ENCODE measurements at places on chromosomes 1 and 21.

DNA sequence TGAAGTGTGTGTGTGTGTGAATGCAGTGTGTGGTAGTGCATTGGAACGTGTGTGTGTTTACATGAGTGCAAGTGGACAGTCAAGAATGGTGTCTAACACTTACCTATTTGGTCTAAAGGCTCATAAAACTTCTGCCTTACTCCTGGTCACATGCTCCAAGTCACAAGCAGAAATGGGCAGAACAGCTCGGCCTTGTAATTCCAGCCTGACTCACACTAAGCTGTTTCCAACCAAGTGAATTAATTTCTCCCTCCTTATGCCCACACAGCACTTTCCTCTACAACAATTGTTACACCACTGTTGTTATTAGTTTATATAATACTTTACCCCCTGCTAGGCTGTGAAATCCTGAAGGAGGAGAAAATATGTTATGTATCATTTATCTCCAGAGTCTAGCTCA, 43.8 kb downstream of the DDR2 start:
- no peak for DNase-seq

- no peak for DNase-seq
Observed at GRCh38 chr1:33122483-33123178, 41.7 kb downstream of the AZIN2 start.

- no peak for DNase-seq
Observed at GRCh38 chr1:28021064-28021463, 61.3 kb downstream of the XKR8 start.

- no peak for DNase-seq
Observed at GRCh38 chr21:39073717-39074116, 109.5 kb downstream of the PSMG1 start.

DNA sequence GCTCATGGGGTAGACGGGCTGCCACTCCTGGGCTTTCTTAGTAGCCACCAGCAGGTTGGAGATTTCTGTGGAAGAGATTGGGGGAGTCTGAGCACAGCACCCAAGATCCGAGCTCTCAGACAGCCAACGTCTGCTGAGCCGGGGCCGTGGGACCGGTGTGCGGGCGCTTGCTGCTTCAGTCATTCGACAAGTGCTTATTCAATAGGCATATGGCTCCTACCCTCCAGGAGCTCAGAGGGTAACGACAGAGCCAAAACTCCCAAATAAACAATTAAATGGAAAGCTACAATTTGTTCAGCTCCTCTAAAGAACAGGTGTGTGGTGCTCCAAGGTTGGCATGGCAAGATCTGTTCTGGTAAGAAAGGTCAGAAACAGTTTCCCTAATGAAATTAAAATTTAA, 106.0 kb downstream of the RAVER2 start:
- DNase-seq = no peak

GRCh38 chr1:228496084-228496483, 8.9 kb downstream of the RNF187 start:
- DNase-seq = no peak

GRCh38 chr1:234584926-234585325, 25.1 kb downstream of the IRF2BP2 start:
- DNase-seq = no peak

- DNase-seq = no peak
Observed at GRCh38 chr1:167880580-167881021, 33.3 kb downstream of the ADCY10 start.

DNA sequence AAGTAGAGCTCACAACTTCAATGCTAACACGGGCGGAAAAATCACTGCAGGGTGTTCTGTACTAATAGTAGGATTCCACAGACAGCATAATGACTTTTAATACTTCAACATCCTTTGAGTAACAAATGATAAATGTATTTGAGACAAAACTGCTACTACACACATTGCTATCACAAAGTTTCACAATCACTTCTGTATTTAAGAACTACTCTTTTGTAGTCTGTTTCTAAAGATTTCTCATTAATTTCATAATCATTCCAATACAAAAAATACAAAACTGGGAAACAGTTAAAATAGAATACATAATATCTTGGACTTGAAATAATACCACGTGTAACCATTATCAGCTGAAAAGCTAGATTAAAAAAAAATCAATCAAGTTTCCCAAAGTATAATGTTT, 2.7 kb downstream of the HMGN1 start:
- DNase-seq = no peak

- no peak for DNase-seq
Observed at GRCh38 chr1:100585786-100586185, 47.8 kb downstream of the GPR88 start.

DNA sequence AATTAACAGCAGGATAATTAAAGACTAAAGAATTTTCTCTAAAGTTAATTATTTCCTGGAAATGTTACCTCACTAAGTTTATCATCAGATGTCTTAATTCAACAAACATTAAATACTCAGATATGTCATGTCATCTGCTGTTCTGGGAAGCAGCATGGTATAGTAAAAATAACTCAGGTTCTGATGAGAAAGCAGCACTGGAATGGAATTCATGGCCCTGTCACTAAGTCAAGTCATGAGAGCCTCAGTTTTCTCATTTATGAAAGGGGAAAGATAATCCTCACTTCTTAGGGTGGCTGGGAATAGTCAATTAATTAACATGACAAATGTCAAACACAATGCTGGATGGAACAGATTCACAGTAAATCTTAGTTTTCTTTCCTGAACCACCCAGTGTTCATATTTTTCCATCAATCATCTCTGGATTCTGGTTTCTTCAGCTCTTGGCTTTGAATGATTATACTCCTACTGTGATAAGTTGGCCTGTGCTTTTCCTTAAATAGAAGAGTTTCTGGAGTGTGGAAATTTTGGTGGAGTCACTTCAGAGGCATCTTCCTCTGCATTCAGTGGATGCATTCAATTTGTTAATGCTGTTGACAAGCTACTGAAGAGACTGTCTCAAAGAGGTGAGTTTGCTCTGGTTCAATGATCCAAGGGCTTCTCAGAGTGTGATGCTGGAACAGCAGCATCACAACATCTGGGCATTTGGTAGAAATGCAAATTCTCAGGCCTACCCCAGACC, 319.4 kb downstream of the KCNH1 start:
- DNase-seq = no peak

DNA sequence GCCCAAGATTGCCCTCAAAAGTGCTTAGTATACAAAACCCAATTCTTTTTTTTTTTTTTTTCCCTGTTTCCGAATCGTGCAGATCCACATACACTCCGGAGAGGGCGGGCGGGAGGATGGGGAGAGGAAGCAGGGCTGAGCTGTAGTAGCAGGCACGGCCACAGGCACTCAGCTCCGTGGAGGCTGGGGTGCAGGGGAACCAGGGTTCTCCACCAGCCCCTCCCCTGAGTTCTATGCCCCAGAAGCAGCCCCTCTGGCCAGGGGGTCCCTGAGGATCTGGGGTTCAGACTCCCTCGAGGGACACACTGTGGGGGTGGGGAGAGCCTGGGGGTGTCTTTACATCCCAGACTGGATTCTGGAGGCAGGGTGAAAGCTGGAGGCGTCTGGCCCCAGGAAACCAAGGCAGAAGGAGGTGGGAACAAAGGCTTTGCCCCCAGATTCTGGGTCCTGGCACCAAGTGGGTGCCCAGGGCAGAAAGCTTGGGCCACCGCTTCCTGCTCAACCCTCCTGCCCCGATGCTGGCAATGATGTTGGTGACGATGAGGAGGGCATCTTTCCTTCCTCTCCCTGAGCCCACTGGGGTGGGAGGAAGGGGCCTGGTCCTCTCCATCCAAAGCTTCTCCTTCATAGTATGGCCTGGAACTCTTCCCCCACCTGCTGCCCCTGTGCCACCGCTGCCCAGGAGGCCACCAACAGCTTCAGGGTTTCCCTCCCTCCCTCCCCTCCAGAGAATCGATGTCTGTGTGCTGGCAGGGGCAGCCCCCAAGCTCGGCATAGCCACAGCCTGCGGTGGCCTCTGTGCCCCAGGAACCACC, 106.4 kb upstream of the TARDBP start:
- no peak for DNase-seq

GRCh38 chr1:200710166-200710565, 28.5 kb upstream of the CAMSAP2 start:
- no peak for DNase-seq

DNA sequence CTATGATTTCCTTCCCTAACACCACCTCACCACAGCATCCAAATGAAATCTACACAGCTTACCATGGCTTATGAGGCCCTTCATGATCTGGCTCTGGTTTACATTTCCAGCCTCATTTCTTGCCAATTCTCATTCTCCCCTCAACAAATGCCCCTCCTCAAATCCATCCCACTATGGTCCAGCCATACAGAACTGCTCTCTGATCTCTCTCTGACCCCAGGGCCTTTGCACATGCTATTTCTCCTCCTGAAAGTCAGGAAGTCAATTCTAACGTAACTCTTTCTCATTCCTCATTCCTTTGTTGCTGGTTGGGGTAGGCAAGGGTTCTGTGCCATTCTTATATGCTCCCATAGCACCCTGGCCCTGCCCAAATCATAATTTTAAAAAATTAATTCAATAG, 120.0 kb downstream of the LRIG2 start:
- no peak for DNase-seq

- DNase-seq = no peak
Observed at GRCh38 chr1:55055951-55056631, 16.7 kb downstream of the PCSK9 start.

DNA sequence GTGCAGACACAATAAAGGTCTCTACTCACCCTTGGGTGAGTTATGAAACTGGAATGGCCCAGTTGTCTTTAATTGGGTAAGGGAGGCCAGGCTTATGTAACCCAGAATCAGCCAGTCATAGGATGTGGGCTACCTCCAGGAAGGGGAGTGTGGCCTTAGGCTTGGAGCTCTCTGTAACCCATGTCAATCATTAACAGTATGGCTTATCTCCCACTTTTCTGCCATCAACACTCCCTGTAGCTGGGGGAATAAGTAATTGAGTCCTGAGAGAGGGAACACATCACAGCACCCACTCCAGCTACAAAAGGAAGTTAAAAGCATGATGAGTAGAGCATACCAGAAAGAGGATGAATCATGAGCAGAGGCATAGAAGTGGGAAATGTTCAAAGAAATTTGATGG, 327.0 kb upstream of the DUSP10 start:
- no peak for DNase-seq

DNA sequence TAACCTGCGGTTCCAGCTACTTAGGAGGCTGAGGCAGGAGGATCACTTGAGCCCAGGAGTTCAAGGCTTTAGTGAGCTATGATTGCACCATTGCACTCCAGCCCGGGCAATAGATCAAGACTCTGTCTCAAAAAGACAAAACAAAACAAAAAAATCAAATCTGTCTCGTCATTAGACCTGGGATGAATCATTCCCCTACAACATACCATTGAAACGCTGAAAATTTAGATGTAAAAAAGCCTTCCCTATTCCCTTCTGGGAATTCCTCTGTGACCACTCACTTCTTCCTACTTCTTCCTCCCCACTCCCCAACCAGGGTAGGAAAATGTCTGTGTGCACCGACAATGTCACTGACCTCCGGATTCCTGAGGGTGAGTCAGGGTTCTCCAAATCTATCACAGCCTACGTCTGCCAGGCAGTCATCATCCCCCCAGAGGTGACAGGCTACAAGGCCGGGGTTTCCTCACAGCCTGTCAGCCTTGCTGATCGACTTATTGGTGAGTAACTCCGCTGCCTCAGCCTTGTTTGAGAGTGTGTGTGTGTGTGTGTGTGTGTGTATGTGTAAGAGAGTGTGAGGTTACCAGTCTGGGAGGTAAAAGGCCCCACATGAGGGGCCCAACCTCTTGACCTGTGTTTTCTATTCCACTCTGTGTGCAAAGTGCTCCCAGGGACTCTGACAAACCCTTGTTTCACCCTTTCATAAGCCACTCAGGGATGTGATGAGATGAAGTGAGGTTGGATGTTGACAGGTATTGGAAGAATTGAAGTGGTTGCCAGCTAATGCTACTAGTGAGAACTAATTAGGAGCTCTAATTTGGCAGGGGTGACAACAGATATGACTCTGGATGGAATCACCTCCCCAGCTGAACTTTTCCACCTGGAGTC, 16.3 kb upstream of the SARS1 start:
- no peak for DNase-seq

DNA sequence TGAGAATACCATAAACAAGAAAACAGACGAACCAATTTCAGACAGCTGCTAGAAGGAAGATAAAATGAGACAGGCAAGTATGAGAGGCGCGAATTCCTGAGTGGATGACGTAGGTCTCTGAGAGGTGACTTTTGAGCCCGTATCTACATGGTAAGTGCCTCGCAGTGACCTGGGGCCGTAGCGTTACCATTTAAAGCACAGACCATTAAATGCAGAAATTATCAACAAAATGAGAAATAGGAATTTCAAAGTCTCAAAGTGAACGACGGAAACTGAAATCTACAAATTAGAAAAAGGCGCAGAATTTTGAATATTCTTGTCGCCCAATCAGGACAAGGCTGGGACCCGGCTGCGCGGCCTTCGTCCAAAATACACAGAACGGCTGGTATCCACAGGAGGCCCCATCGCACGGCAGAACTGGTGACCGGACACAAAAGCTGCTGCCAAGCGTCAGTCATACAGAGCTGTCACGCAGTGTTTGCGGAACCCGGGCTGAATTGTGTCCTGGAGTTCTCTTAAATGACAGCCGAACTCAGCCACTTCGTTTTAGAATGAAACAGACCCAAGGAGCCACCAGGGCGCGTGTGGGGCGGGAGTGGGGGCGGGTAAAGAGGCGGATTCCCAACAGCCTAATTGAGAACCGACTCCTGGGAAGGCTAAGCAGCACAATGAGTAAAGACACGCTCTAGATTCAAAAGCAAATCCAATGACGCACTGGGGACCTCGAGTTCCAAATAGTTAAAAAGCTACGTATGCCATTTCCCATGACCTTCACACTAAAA, 13.8 kb upstream of the BOLA1 start:
- DNase-seq = peak; percentile 77

GRCh38 chr21:35940074-35940927, 120.0 kb downstream of the SETD4 start:
- DNase-seq = peak; percentile 35

- DNase-seq = no peak
Observed at GRCh38 chr21:41776778-41777177, 9.9 kb upstream of the RIPK4 start.

DNA sequence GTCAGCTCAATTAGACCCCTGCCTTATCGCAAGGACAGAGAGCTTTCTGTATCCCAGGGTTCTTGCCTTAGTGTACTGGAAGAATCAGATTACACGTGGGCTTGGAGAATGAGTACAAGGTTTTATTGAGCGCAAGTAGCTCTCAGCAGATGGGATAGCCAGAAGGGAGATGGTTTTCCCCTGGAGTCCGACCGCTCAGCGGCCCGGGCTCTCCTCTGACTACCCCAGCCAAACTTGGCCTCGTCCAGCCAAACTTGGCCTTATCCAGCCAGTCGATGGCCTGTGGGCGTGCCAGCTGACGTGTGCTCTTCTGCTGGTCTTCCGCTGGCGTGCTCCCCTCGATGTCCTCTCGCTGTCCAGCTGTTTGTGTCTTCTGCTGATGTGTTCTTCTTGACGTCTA, 136.9 kb downstream of the SYT14 start:
- DNase-seq = no peak

DNA sequence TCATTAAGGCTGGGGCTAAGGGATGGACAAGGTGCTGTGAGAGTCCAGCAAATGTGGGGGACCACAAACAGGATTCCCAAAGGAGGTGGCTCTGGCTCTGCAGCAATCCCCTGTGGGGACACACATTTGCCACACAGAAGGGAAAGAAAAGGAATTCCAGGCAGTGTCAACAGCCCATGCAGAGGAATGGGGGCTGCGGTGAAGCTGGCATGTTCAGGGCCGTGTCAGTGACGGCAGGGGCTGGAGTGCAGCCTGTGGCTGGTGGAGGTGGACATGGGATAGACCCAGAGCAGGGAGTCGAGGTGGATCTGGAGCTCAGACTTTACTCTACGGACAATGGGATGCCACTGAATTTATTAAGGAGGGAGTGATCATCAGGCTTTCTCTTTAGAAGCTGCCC, 183.2 kb downstream of the TRABD2B start:
- DNase-seq = no peak

- peak; percentile 69 for DNase-seq
Observed at GRCh38 chr1:232620356-232620969, 9.5 kb downstream of the SIPA1L2 start.
